ENCODE measurements at places on chromosomes 3 and 15.
A peak's percentile ranks its signal among the peaks of the same experiment; 100 is the strongest.

GRCh38 chr3:99881121-99881524, 63.5 kb downstream of the CMSS1 start:
- DNase-seq: no peak

GRCh38 chr15:76483018-76483417, 146.4 kb downstream of the ISL2 start:
- no peak for DNase-seq

DNA sequence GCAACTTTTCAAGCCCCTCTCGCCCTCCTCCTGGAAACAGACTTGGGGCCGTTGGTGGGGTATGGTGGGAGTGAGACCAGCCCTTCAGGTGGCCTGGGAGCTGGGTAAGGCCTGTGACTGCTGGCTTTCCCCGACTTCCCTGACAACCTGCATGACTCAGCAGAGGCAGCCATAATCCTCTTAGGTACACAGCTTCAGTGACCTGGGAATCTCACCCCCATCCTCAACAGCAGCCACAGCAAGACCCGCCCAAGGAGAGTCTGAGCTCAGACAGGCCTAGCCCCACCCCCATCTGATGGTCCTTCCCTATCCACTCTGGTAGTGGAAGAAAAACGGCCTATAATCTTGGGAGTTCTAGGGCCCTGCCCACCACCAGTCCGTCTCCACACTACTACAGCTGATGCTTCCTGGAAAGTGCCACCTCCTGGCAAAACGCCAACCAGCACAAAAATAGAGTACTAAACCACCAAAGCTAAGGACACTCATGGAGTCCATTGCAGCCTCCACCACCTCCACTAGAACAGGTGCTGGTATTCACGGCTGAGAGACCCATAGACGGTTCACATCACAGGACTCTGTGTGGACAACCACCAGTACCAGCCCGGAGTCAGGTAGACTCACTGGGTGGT, 13.1 kb upstream of the SLC27A2 start:
- no peak for DNase-seq

DNA sequence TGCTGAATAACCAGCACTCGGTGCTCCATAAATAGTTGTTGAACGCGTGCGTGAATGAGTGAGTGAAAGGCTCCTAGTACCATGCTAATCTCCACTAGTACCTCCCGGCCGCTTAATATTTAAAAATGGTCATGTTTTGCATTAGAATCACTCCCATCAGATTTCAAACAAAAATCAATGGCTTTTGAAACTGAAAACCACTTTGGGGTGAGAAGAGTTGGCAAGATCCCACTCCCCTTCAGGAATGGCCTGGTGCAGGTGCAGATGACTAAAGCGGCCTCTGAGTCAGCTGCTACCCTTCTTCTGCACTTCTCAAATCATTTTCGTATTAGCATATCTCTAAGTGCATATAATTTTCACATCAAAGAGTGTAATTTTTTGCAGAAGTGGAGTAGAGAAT, 425.3 kb upstream of the PROK2 start:
- no peak for DNase-seq

- no peak for DNase-seq
These were observed 28.8 kb upstream of the SHC4 start for GRCh38 chr15:48992545-48992944.

DNA sequence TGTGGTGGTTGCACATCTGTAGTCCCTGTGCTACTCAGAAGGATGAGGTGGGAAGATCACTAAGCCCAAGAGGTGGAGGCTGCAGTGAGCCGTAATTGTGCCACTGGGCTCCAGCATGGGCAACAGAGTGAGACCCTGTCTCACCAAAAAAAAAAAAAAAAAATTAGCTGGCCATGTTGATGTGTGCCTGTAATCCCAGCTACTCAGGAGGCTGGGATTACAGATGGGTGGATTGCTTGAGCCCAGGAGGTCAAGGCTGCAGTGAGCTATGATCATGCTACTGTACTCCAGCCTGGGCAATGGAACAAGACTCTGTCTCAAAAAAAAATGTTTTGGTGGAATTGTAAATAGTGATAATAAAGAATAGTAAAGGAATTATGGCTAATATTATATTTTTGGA, 9.9 kb downstream of the ATRIP start:
- DNase-seq: no peak

DNA sequence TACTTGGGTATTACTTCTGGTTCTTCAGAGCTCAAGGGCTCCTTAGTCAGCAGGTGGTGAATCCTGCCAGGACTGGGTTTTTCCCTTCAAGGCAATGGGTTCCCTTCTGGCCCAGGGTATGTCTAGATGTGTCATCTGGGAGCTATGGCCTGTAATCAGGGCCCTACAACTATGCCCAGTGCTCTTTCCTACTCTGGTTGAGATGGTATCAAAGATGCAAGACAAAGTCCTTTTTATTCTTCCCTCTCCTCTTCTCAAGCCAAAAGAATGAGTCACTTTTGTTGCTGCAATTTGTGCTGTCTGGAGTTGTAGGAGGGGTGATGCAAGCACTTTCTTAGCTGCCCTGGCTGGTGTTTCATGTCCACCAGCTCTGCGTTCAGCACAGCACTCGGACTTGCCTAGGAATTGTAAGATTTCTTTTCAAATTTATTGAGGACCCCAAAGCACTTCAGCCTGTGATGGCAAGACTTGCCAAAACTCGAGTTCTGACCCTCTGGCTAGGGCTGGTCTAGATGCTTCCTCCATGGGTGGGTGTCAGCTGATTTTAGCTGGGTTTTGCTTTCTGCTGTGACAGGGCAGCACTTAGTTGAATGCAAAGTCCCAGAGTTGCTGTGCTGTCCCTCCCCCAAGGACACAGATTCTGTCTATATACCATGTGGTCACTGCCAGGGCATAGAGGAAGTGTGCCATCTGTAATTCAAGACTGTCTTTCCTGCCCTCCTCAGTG, 129.2 kb upstream of the CBLB start:
- peak; percentile 67 for DNase-seq
